ENCODE measurements at places on chromosomes 1 and 21.

DNA sequence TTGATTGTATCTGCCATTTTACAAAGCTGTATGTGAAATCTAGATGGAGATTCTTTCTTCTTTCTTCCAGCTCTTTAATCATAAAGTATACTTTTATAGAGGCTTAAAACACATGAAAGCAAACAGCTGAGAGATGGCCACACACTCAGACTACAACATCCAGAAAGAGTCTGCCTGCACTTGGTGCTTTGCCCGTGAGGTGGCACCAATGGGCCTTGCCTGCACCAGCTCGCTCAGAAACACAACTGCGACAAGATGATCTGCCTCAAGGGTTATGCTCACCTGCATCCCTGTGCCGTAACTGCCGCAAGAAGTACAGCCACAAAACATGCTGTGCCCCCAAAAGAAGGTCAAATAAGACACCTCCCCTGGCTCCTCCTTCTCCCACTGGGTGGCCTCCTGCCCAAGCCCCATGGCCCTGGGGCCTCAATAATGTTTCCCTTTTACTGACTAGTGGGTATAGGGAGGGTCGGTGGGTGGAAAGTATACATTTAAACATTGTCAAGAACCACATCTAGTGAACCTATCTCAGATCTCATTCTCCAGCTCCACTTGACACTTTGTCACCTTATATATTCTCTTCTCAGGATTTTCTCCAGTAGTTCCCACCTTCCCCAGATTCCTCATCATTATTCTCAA is 66.7 kb upstream of the ANGPTL3 start:
- peak; percentile 50 for DNase-seq

DNA sequence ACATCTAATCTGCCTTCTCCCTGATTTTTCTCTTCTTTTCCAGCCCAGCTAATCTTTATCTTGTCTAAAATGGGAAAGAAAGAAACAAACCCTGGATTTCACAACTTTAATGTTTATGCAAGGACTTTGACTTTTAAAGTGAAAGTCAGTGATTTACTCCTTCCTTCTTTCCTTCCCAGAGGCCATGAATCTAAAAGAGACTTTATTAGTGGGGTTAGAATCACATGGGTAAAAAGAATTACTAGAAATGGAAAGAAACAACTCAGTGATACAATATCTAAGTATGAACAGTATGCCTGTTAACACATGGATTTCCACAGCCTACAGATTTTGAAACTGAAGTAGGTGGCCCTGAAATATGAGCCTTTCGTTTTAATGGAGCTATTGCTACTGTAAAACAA is 59.8 kb upstream of the KCNK2 start:
- DNase-seq = no peak

DNA sequence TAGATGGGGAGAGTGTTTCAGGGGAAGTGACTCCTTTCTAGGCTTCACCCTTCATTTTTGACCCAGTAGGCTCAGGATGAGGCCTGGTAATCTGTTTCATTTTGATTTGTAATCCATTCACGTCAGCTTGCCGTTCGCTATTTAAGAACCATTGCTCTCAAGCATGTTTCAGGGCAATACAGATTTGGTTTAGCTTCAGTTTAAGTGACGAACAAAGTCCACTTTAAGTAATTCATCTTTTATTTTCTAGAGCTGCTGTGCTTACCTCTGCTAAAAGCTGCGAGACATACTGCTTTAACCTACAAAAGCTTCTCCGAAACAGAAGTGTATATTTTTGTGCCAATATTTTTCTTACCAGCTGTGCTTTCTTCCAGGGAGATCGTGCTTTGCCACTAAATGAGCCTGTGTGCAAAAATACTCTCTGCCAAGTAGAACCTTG is 8.9 kb upstream of the FMO3 start:
- DNase-seq = no peak

- peak; percentile 51 for DNase-seq
These were observed 19.8 kb upstream of the MUTYH start for GRCh38 chr1:45359882-45360513.

GRCh38 chr1:25461849-25462248 is 31.2 kb downstream of the MACO1 start:
- DNase-seq = no peak

DNA sequence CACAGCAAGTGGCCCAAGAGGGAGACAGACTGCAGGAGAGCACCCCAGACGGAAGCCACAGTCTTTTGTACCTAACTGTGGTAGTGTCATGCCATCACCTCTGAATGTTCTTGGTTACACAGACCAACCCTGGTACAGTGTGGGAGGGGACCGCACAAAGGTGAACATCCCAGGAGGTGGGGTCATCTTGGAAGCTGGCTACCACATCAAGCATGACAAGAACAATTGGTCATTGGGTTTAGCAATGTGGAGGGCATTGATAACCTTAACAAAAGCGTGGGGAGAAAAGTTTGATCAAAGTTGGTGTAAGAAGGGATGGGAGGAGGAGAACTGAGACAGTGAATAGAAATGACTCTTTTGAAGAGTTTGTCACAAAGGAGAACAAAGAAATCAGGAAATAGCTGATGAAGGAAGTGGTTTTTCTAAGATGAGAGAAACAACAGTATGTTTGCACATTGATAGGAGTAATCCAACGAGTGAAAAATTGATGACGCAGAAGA is 87.1 kb upstream of the CACNA1E start:
- DNase-seq = no peak

DNA sequence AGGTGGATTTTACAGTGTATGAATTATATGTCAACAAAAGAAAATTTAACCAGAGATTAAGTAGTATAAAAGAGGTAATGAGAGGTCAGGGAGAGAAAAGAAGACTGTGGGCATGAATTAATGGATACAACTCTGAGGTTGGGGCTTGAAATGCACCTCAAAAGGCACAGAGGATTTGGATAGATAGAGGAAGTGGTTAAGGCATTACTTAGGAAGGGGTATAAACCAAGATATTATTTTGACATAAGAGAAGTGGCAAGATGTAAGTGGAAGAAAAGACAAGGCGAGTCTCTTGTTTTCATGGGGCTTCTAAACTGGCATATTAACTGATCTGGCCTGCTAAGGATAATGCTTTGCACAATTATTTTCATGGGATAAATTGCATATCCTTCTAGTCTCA is 34.1 kb downstream of the RAP1A start:
- no peak for DNase-seq

- no peak for DNase-seq
These were observed 4.4 kb downstream of the PACC1 start for GRCh38 chr1:212410231-212410820.

DNA sequence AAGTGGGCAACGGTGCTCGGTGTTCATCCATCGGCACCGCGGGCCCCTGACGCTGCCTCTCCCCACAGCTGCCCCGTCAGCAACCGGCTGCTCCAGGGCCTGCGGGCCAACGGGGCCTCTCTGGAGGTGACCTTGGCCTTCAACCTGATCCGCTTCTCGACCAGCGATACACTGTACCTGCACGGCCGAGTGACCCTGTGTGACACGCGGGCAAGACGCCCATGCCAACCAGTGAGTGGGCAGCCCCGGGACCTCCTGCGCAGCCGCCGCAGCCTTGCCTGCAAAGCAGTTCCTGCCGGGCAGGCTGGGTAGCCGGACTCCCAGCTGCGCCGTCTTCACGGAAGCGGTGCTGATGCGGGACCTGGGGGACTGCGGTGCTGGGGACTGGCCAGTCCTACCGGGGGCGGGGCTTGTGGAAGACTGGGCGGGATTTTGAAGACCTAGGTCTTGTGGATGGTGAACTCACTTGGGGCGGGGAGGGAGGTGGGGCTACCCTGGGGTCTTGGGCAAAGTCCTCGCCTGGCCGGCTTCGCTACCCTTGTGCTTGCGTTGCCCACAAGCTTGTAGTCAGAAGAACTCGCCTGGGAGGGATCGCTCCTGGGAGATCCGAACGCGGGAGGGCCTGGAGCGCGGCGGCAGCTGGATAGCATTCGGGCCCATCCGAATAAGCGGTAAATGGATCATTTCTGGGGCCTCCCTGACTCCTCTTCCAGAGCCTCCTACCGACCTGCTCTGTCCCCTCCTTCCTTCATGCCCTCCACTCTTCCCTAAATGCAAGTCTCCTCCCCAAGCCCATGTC is 8.8 kb upstream of the CEP85 start:
- no peak for DNase-seq

DNA sequence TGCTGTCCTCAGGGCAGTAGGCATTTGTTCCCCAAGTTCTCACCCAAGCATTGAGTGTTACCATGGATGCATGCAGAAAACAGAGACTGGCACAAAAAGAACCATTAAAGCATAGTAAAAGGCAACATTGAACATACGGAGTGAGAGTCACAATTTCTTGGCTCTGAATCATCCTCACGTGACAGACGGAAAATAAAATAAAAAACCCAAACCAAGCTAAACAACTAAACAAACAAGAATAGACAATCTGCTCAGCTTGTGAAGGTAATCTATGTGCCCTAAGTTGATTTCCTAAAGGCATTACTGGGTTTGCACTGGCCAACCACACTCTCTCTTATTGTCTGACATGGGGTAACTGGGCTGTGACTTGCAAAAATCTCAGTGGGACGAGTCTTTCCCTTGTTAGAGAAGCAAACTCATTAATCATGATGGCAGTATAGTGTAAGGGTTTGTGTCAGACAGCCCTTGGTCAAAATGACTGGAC is 306.0 kb downstream of the ASTN1 start:
- DNase-seq = no peak

- DNase-seq = no peak
These were observed 5.2 kb downstream of the AK2 start for GRCh38 chr1:33031506-33031905.

DNA sequence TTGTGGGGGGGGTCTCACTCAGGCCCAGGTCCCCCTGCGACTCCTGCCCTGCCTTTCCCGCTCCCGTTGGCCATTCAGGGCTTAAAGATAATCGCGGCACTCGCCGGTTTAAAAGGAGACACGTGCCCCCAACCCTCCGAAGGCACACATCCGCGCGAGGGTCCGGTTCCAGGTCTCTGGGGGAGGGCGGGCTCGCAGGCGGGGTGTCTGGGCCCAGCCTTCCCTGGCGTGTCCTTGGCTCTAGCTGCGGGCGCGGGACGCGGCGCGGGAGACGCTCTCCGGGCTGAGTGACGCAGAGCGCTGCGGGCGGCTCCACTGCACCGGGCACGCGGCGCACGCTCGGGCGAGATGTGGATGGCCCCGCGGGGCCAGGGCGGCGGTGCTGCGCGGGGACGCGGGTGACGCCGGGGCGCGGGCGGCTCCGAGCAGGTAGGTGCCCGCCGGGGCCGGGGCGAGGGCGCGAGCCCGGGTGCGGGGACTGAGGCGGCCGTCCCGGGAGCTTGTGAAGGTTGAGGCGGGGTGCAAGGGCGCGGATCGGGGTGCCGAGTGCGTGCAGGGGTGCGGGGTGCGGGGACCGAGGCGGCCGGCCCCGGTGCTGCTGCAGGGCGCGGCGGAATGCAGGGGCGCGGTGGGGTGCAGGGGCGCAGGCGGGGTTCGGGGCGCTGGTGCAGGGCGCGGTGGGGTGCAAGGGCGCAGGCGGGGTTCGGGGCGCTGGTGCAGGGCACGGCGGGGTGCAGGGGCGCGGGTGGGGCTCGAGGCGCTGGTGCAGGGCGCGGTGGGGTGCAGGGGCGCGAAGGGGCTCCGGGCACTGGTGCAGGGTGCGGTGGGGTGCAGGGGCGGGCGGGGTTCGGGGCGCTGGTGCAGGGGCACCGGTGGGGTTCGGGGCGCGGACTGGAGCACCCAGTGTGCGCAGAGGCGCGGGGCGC is 3.3 kb upstream of the TRPM2 start:
- no peak for DNase-seq

DNA sequence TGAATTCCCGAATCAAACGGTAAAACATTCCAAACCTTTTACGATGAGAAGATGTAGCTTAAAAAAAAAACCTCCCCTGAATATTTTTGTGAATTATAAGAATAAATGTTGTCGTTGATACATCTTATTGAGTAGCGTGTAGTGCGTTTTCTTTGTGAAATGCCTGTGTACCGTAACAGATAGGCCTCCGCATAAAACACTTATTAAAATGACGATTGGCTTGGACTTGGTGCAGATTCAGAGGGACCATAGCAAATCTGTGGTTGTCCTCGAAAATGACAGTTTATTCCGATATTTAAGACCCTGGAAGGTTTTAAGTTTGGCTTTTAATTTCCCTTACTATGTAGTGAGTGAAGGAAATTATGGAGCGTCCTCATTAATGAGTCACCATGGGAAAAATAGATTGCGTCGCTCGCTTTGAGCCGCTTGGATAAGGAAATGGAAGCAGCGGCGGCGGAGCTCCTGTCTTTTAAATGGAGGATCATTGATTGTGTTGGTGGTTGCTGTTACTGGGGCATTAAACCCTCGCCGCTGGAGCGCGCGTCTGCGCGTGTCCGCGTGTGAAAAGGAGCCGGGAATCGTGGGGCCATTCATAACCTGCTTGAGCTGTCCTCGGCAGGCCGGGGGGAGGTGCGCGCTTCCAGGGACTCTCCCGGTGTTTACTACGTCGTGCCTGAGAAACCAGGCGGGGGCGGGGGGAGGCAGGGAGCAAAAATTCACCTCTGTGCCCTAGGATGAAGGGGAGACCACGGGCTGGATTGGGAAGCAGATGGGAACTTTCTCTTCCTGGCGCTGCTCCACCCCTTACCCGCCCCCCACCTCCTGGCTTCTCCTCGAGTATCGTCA is 1.6 kb downstream of the SPEN start:
- peak; percentile 79 for DNase-seq

- no peak for DNase-seq
These were observed 84.7 kb upstream of the LYPLAL1 start for GRCh38 chr1:219088778-219089557.

- DNase-seq = no peak
These were observed 22.3 kb upstream of the ZZZ3 start for GRCh38 chr1:77704736-77705135.

GRCh38 chr1:88058205-88058604 is 625.9 kb upstream of the PKN2 start:
- DNase-seq = no peak

GRCh38 chr1:163758977-163759670 is 437.4 kb downstream of the NUF2 start:
- DNase-seq = no peak

GRCh38 chr21:34877485-34878128 is 171.5 kb downstream of the RUNX1 start:
- DNase-seq = no peak

DNA sequence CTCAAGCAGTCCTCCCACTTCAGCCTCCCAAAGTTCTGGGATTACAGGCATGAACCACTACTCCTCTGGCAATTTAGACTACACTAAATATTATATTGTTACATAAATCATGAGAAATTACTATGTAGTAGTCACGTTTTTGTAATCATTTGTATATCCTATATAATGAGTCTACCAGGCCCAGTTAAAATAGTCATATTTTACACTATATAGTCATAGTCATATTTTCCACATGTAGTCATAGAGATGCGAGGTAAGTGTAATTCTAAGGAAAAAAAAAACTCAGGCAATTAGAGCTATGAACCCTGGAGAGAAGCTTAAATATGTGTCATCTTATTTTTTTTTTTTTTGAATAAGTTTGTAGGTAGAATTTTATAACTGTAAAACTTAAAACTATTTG is 90.0 kb downstream of the FNBP1L start:
- DNase-seq = no peak

- DNase-seq = no peak
These were observed 24.5 kb upstream of the SLC1A7 start for GRCh38 chr1:53166912-53167311.

Measured in SHP77 (cell line).